MM.1S (cell line): ENCODE measurements at places on chromosomes 5 and 9.
A peak's percentile ranks its signal among the peaks of the same experiment; 100 is the strongest.

- DNase-seq: no peak
Observed at GRCh38 chr9:117156144-117156688, 258.6 kb downstream of the ASTN2 start.

DNA sequence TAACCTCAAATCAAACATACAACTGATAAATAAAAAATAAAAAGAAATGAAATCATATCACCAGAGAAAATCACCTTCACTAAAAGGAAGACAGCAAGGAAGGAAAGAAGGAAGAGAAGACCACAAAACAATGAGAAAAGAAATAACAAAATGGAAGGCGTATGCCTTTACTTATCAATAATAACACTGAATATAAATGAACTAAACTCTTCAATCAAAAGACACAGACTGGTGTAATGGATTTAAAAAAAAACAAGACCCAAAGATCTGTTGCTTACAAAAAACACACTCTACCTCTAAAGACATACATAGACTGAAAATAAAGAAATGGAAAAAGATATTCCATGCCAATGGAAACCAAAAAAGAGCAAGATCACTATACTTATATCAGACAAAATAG lies 60.3 kb downstream of the ERP44 start:
- no peak for DNase-seq

DNA sequence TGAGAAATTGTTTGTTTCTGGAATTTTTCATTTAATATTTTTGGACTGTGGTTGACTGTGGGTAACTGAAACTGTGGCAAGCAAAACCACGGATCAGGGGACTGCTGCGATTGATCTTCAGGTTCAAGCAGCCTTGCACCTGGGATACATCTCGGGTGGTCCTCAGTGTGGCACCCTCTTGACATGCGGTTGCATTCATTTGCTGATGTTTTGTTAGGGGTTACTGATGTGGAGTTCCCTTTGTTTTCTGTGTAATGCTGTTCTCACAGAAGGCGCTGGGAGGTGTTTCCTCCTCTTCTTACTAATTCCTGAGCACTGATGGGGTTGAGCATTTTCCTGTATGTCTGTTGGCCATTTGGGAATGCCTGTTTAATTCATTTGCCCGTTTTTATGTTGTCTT lies 60.4 kb downstream of the EHMT1 start:
- peak; percentile 24 for DNase-seq

- DNase-seq: no peak
Observed at GRCh38 chr9:105144076-105144475, 100.4 kb upstream of the SLC44A1 start.

GRCh38 chr5:41721516-41721915 lies 148.7 kb downstream of the OXCT1 start:
- DNase-seq: no peak

DNA sequence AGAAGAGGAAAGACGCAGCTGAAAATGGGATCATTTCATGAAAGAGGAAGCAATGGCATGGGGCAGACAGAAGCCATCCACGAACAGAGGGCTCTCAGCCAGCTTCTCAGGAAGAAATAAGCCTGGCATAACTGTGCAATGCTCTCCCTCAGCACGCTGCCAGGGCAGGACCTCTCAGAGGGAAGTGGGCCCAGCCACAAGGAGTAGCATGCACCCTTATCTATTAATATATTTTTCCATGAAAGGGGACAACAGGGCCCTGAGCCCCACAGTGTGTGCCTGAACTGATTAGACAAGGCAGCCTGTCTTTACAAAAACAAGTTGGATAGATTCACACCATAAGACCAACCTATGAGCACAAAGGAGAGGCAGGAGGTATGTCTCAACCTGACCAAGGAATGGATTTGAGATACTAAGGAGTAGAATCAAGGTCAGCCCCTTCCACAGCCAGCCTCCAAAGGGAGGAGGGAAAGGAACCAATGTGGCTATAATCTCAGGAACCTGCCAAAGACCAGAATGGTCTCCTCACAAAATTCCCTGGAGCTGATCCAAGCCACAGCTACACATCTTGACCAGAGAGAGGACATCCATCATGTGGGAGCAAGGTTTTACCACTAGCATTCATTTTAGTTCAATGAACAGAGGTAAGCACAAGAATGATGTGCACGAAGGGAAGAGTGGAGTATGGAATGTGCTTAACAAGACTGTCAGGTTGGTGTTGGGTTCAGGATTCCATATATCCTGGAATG lies 154.8 kb downstream of the SIL1 start:
- DNase-seq: no peak

DNA sequence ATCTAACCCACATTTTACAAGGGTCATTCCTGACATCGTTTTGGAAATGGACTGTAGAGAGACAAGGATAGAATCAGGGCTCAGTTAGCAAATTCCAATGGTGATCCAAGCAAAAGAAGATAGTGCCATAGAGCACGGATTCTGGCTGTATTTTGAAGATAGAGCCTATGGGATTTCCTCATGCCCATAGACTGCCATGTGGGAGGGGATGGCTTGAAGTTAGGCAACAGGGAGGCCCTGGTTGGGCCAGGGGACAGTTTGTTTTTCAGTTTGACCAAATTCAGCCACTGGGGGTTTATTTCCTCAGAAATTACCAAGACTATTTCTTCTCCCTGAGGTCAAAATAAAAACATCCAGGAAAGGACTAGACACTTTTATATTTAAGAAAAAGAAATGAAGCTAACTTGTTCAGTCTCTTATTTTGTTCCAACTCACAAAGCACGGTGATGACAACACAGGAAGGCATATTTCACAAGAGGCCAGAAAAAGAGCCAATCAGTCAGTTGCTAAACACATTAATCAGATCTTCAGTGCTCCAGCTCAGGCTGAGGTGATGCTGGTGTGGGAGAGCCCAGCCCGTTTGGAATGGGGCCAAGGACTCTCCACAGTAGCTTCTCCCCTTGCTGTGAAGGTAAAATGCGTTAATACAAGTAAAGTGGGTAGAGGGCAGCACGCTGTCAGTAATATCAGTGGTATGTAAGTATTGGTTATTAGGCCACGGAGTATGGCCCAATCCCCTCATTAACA lies 4.4 kb upstream of the DCTN4 start:
- DNase-seq: no peak

- DNase-seq: no peak
Observed at GRCh38 chr5:114387433-114387832, 25.6 kb downstream of the KCNN2 start.

- DNase-seq: no peak
Observed at GRCh38 chr9:38335686-38336085, 56.8 kb upstream of the ALDH1B1 start.

DNA sequence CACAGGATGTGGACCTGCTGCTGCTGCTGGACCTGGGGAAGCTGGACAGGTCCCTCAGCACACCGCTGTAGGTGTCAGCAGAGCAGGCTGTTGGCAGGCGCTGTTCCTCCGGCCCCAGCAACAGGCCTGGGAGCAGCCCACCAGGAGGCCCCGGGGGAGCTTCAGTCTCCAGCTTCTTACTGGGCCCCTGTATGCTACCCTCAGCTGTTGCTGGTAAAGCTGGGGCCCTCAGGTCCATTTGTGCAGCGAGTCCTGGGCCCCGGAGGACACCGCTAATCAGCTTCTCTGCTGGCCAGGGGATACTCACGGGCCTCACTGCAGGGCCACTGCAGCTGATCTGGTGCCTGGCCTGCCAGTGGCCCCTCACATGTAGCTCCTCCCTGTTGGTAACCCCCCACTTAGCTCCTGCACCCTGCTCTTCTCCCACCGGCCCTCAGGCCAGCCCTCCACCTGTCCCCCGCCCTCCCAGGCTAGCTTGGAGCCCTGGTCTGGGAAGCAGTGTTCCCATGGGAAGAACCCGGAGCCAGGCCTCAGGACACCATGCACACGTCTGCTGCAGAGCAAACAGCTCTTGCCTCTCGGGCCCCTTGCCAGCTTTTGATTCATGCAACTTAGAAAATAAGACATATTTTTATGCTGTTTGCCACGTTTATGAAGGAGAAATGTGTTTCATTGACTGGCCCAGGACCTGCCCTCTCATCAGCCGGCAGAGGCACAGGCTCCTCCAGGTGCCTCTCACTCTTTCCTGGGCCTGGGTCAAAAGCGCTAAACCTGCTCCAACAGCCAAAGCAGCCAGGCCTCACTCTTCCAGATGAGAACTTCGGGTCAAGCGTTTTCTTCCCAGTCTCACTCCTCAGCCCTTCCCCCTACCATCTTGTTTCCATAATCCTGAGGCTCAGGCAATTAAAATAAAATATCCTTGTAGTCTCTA lies 61.0 kb upstream of the ADAMTS2 start:
- DNase-seq: no peak

- no peak for DNase-seq
Observed at GRCh38 chr9:78089111-78089510, 57.5 kb upstream of the GNAQ start.

DNA sequence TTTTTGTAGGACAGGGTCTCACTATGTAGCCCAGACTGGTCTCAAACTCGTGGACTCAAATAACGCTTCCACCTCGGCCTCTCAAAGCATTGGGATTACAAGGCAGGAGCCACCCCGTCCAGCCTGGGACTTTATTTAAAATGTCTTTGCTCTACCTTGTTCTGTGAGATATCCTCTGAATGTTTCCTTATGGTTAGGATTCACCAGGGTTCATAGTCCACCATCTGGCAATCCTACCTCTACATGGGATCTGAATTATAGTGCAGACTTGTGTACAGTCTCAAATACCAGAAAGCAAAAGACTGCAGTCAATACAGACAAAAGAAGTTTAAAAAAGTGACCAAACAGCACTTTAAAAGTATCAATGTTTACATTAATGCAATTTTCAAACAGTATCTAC lies 10.1 kb downstream of the ISCA1 start:
- DNase-seq: no peak

DNA sequence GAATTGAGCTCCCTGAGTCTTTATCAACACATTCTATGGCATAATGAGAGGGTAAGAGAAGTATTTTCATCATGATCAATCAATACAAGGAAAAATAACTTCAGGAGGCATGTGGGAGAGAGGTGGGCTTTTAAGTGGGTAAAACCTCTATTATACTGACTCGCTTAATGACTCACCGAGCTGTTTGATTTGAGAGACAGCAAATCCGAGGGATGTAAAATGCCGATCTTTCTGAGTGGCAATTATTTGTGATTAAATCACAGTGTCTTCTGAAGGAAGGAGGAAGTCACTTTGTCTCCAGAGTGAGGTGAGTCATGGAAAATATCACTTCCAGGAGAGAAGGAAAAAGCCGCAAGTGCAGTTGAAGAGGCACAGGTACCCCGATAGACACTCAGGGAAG lies 320.4 kb downstream of the DRD1 start:
- DNase-seq: no peak

DNA sequence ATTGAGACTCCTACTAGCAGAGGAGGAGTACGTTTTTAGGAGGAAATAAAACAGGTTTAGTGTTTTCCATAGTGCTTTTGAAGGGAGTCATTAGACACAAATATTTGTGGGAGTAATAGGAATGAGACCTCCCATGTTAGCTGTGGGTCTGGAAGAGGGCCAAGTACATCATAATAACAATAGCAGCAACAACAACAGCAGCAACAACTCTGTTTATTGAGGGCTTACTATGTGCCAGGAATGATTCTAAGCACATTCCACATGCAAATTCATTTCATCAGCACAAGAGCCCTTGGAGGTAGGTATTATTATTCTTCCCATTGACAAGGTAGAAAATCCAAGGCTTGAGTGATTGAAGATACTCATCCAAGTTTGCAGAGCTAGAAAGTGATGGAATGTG lies 384.2 kb upstream of the RPS23 start:
- DNase-seq: no peak

- no peak for DNase-seq
Observed at GRCh38 chr9:123654994-123655637, 274.8 kb downstream of the DENND1A start.

GRCh38 chr9:124449381-124450151 lies 685 bp upstream of the ADGRD2 start:
- DNase-seq: no peak

- no peak for DNase-seq
Observed at GRCh38 chr5:160445132-160445531, 23.5 kb downstream of the PTTG1 start.

DNA sequence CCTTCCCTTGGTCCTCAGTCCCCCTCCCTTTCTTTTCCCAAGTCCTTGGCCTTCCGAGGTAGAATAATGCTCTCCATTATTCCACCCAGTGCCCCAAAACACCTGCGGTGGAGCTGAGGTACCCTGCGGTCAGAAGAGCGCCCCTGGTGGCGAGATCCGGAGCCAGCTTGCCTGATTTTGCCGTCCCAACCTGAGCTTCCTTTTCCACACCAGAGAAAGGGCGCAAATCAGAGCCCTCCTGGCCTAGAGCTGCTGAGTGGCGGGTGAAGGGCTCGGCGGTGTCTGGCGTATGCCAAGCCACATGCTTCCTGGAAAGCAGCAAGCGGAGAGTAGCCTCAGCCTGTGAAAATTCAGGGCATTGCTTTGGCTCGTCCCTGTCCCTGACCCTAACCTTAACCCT lies 21.1 kb upstream of the CARTPT start:
- no peak for DNase-seq

DNA sequence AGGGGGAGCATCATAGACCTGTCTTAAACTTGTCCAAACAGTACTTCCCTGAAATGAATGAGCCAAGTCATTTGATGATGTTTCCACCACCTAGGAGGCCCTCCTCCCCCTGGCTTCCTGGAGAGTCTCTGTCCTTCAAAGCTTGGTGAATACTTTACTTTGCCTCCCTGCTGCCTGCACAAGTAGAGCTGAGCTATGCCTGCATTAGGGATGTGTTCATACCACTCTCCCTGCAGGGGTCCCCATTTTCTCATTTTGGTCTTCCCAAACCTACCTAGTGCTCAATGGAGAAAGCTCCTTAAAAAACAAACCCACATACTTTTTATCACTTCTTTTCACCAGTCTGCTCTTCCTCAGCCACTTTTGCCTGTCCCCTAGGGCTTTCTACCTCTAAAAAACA lies 7.7 kb downstream of the CCNI2 start:
- no peak for DNase-seq

- no peak for DNase-seq
Observed at GRCh38 chr9:35482071-35482470, 7.8 kb upstream of the RUSC2 start.

DNA sequence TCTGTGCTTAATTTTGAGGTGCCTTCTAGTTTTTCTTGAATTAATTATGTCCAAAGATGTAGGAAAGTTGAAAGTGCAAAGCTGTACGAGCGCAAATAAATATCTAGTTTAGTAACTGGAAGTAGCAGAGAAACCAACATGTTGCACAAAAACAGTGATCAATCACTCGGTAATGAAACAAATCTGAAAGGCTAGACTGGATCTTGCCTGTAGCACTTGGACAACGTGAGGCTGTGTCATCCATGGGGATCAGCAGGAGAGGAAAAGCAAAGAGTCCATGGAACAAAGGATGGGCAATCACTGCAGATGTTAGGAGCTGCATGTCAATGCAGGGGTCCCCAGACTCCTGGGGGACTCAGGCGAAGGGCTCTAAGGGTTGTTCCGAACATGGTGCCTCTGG lies 424.2 kb downstream of the IRX1 start:
- DNase-seq: no peak

DNA sequence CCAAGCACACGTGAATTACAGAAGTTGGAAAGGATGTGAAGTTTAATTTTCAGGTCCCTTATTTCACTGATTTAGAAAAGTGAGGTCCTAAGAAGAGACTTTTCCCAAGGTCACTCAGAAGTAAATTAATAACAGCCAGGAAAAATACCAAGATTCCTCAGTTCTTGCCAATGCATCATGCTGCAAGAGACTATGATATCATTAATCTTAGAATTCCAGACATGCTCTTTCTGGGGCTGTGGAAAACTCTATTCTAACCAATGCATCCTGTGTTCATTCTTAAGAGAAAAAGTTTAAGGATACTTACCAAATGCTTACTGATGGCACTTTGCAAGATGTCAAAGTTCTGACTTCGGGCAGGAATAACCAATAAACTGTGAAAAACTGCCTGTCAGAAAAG lies 42.8 kb downstream of the TEX10 start:
- DNase-seq: no peak

GRCh38 chr5:89110916-89111646 lies 228.1 kb upstream of the MEF2C start:
- DNase-seq: no peak
